ENCODE measurements at places on chromosomes 3 and 15.

- DNase-seq = no peak
These were observed 67.1 kb downstream of the ABHD5 start for GRCh38 chr3:43757666-43758321.

- no peak for DNase-seq
These were observed 17.3 kb downstream of the LTF start for GRCh38 chr3:46447228-46447985.

- DNase-seq = no peak
These were observed 230.8 kb upstream of the MCTP2 start for GRCh38 chr15:94000606-94001005.

DNA sequence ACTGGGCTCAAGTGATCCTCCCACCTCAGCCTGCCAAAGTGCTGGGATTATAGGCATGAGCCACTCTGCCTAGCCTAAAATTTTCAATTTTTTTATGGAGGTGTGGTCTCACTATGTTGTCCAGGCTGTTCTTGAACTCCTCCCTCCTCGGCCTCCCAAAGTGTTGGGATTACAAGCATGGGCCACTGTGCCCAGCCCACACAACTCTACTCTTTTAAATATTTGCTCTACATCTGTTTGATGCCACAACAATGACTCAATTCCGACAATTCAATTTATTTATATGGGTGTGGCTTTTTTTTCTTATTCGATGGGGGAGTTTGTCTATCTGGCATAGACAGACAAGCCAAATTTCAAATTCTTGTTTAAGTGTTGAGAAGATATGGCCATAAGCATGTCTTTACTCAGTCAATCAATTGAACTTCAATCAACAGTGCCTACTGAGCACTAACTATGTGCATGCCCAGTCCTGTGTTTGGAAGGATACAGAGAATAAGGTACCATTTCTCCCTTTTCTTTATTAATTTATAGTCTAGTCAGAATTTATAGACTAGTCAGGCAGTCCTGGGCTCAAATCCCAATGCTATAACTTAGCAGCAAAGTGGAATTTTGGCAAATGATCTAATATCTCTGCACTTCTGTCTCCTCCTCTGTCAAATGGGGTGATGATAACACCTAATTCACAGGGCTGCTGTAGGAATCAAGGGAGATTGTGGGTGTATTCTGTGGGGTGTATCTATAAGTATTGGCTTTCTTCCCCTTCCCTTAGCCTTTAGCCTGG lies 54.6 kb upstream of the PIAS1 start:
- no peak for DNase-seq

GRCh38 chr3:147493666-147494065 lies 84.5 kb downstream of the ZIC1 start:
- peak; percentile 27 for DNase-seq

DNA sequence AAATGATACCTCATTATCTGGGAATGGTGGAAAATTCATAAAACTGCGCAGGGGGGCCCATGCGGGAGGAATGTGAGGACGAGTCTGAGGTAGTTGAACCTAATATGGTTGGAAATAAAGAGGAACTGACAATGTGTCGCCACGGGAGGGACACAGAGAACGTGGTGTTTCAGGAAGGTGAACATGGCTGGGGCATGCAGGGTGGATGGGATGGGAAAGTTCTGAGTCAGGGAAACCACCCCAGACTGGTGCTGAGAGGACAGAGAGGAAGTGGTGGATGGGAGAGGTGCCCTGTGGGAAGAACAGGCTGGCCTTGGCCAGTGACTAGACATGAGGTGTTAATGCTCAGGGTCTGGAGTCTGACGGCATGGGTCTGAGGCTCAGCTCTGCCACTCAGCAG lies 137.1 kb upstream of the WNT5A start:
- DNase-seq = no peak

DNA sequence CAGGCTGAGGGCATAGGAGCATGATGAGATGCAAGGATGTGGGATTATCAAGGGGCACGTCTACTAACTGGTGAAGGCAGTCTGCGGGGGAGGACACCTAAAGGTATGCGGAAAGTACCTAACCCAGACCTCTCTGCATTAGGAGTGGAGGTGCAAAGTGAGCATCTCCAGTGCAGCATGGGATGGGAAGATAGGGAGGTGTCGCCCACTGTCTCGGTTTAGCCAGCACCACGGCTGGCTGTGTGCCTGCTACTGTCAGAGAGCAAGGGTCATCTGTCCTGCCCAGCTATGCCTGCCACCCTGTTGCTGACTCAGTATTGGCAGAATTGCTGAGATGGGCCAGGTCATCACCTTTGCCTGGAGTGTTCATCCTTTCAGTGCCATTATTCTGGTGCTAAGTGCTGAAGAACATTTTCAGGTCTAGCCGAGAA lies 40.1 kb downstream of the OXNAD1 start:
- no peak for DNase-seq

- no peak for DNase-seq
These were observed 73.2 kb downstream of the TBC1D2B start for GRCh38 chr15:78004222-78004727.

- no peak for DNase-seq
These were observed 50.7 kb upstream of the FGF7 start for GRCh38 chr15:49372366-49372765.

- DNase-seq = no peak
These were observed 221.6 kb upstream of the ATP10A start for GRCh38 chr15:26084771-26085170.

GRCh38 chr3:123153125-123154019 lies 48.4 kb upstream of the SEC22A start:
- no peak for DNase-seq

DNA sequence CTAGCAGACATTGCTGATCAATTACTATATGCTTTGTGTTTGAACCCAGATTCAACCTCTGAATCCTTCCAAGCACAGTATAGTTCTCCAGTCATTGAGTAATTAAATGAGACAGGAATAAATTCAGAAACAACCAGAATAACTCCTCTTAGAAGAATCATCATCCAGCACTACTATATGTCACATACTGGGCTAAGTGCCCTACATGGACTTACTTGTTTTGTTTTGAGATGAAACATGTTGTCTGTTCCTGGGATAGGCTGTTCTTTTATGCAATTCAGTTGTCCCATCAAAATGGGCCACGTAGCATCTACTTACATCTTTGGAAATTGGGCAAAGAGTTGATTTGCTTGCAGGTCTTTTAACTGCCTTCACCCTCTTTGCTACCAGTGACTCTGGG lies 365.5 kb upstream of the SUCLG2 start:
- no peak for DNase-seq

DNA sequence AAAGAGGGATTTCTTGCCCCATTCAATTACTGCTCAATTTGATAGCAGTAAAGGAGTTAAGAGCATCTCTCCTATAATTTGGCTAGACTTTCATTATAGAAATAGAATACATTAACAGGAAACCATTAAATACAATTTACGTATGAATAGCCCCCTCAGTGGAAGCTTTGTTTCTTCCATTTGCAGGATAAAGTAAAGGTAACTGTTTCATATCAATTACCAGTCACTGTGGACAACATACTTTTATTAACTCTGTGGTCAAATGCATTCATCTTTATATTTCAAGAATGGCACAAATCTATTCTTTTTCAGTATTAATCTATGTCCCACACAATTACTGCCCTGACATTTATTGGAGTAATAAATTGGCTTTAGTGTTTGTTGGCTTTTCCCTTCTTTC lies 613.4 kb downstream of the NLGN1 start:
- DNase-seq = no peak

- DNase-seq = no peak
These were observed 50.7 kb downstream of the MAP6D1 start for GRCh38 chr3:183774631-183775030.

DNA sequence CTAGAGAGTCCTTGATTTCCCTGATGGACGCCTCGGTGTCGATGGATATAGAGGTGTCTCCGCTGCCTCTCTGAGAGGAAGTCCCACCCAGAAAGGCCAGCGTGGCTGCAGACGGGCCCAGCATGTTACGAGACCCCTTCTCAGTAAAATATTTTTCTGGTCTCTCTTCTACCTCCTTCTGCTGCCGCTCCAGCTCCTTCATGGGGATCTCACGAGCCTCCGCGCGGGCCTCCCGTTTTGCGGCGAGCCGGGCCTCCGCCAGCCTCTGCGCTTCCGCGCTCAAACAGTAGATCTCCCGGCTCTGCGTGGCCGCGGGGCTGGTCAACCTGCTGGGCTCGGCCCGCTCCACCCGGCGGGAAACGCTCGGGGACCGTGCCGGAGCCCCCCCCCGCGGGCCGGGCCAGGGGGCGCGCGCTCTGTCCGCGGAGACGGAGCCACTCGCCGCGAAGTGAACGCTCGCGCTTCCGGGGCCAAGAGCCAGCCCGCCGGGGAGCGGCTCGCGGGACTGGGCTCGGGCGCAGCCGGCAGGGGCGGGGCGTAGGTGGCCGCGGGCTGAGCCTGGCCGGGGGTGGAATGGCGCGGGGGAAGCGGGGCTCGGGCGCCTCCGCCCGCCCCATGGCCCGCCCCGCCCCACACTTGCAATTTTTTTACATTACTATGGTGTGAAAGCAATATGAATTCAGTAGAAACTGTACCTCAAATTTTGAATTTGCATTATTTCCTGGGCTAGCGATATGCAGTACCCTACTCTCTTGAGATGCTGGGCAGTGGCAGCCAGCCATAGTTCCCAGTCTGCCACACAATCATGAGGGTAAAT lies 10.2 kb upstream of the KCNMB3 start:
- DNase-seq = peak; percentile 89

DNA sequence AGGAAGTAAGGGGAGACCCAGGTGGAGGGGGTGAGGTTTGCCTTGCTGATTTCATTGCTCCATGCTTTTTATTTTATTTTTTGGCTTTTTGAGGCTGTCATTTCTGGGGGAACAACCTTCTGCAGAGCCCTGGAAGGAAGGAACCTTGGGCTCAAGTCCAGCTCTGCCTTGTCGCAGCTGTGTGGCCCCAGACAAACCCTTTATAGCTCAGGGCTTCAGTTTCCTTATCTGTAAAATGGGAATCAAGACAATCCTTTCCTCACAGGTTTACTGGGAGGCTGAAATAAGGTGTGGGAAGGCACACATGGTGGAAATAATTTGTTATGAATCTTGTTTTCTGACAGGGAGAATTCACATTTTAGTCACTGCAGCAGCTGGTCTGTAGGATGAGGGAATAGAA lies 45.4 kb upstream of the CTSH start:
- no peak for DNase-seq

DNA sequence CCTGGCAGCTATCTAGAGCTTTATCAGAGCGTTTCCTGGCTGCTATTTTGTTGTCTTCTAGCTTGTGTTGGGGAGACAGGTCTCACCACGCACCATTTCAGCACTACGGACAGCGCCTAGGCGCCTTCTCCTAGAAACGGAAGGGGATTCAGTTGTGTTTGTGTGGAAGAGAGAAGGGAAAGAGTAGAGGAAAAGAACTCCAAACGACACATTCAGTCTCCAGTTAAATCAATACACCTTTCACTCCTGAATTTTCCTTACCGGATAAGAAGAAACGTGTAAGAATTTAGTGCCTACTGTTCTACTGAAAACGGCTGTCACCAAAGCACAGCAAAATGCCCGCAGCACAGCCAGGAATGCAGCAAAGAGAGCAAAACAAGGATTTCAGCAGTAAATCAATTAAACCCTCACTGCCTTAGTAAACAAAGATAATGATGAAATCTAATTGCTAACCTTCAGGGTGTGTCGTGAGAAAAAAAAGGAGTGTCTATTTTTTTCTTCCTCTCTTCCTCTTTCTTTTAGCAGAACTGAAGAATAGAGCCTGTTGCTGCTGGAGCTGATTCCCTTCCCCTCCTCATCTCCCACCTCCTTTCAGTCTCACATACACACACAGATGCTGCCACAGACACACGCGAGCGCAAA lies 412 bp upstream of the CTXN2 start:
- no peak for DNase-seq

- DNase-seq = no peak
These were observed 240.0 kb upstream of the SEMA6D start for GRCh38 chr15:47477341-47477740.

DNA sequence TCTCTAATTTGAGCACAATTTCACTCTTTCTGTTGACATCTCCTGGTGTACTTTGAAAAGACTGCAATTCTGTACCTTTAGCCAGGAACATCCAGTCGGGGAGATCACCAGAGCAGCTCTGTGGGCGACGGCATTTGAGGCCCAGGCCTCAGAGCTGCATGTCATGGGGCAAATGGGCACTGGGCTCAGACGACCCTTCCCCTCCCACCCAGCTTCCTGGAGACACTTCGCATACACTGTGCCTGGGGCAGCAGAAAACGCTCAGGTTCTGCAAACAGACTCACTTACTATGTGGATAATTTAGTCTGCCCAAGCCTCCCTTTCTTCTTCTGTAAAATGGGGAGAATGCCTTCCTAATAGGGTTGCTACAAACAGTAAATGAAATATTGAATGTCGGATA lies 96.9 kb downstream of the HMG20A start:
- DNase-seq = no peak

- DNase-seq = no peak
These were observed 226.3 kb downstream of the TAFA4 start for GRCh38 chr3:68706096-68706495.

DNA sequence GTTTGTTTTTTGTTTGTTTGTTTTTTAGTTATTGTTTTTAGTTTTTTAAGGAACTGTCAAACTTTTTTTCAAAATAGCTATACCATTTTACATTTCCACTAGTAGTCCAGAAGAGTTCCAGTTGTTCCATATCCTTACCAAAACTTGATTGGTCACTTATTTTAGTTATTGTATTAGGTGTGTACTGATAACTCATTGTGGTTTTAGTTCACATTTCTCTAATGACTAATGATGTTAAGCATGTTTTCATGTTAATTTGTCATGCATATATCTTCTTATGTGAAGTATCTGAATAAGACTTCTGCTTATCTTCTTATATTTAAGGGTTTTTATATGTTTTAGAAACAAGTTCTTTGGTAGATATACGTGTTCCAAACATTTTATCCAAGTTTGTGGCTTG lies 89.5 kb downstream of the CD200R1L start:
- DNase-seq = no peak

- DNase-seq = no peak
These were observed 87.3 kb upstream of the OXTR start for GRCh38 chr3:8856721-8857120.

- DNase-seq = no peak
These were observed 2.6 kb downstream of the GP5 start for GRCh38 chr3:194396539-194396858.

GRCh38 chr3:78957456-78957855 lies 810.3 kb downstream of the ROBO1 start:
- DNase-seq = no peak

DNA sequence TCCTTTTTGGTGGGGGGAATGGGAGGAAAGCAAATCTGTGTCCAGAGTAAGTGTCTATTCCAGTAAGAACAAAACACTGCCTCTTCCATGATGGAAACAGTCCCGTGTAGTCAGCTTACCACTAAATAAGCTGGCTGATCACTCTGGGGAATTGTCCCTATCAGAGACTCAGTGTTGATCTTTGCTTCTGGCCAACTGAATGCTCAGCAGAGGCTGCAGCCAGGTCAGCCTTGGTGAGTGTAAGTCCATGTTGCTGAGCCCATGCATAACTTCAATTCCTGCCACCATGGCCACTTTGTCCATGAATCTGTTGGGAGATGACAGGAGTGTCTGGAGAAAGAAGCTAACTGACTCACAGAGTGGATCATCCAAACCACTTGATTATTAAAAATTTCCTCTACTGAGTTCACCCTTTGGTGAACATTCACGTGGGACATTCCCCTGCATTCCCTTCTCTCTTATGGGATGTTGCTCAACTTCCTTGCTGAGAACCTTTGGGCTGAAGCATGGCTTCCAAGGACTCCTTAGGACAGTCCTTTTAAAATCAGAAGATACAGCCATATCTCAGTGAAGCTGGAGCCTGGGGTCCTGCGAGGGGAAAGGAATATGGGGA lies 33.9 kb upstream of the XCR1 start:
- no peak for DNase-seq

- DNase-seq = no peak
These were observed 79.8 kb downstream of the PLCH1 start for GRCh38 chr3:155664925-155665695.

- DNase-seq = no peak
These were observed 39.4 kb downstream of the PIGB start for GRCh38 chr15:55358471-55358870.

Data from NCI-H345 (cell line).